ENCODE measurements at places on chromosomes 5 and 9.
A peak's percentile ranks its signal among the peaks of the same experiment; 100 is the strongest.

DNA sequence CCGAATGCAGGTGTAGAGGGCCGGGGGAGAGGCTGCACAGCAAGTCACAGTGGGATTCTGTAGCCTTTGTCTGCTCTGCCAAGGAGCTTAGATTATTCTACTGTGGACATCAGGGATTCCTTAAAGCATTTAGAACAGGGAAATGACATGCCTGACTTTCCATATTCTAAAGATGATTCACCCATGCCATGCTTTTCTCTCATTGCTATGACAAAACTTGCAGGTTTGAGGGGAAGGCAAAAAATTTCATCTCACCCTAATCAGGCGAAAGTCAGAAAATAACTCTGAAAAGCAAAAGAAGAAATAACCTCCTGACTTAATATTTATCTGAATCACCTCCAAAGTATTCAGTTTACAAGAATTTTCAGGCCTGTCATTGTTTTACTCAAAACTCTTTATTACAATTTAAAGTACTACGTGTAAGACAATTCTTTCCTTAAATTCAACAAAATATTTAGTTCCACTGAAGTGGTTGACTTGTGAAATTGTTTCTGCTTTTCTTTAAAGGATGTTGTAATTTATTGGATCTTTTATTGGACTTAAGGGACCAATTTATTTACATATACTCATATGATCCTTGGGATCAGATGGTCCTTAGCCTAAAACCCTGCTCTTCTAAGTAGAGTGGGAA is 30.0 kb upstream of the GAS1 start:
- DNase-seq: no peak

- DNase-seq: peak; percentile 40
These were observed 60.8 kb downstream of the SEMA4D start for GRCh38 chr9:89436963-89437625.

- DNase-seq: no peak
These were observed 36.0 kb upstream of the BARHL1 start for GRCh38 chr9:132546148-132547051.

DNA sequence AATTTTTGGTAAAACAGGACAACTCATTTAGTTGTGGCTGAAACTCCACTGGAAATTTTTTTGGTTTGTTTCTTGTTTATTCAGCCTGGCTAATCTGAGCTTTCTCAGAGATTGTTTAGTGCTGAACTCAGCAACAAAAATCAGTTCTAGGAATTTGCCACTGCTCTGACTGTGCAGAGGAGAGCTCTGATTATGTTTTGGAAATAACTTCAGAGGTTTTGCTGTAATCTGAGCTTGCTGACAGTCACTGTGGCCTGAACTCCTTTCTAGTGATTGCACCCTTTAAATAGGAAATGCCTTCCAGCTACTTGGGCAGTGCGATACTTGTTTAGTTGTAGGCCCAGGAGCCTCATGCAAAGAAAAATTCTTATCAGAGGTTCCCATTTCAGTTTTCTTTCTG is 60.2 kb downstream of the OSTF1 start:
- DNase-seq: no peak

DNA sequence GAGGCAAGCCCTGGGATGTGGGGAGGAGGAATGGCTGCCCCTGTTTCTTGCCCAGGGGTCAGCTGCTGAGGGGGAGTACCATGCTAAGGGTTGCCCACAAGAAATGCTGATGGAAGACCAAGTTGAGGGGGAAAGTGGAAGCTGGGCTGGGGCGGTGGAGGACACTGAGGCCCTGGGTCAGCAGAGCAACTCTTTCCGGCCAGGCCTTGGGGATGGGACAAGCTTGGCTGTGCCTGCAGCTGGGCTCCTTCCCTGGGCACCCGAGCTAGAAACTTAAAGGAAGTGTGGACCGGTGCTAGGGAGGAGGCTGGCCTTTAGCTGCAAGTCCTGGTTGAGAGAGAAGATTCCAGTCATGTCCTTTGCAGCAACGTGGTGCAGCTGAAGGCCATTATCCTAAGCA is 22.7 kb downstream of the CSF1R start:
- no peak for DNase-seq

DNA sequence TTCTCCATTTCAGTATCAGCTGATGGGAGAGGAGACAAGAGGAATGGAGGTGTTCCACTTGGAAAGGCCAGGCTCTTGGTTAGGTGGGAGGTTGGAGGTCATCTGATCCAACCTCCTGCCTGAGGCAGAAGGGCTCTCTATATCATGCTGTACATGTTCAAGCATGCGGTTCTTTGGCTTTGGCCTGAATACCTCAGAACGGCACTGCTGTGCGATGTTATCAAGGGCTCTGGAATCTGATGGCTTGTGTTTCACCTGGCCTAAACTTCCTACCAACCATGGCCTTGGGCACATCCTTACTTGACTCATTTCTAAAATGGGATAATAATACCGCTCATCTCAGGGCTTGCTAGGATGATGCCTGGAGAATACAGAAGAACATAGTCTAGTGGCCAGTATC is 90.1 kb upstream of the FAM169A start:
- no peak for DNase-seq

- DNase-seq: peak; percentile 57
These were observed 24.3 kb upstream of the POMT1 start for GRCh38 chr9:131478421-131478868.

DNA sequence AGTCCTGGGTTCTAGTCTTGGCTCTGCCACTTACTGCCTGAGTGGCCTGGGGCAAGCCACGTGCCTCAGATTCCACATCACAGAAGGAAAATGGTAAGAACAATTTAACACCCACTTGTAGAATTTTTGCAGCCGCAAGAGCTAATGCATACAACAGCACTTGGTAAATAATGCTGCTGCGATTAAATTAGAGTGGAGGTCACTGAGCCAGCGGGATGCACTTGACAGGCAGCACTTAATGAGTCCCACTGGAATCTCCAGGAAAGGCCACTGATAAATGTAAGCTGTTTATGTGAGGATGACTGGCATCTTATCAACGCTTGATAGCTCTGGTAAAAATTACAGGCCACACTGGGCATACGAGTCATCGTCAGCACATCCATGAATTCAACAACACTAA is 59.4 kb upstream of the UBTD2 start:
- no peak for DNase-seq

GRCh38 chr5:123976379-123977033 is 464.5 kb downstream of the CSNK1G3 start:
- no peak for DNase-seq

DNA sequence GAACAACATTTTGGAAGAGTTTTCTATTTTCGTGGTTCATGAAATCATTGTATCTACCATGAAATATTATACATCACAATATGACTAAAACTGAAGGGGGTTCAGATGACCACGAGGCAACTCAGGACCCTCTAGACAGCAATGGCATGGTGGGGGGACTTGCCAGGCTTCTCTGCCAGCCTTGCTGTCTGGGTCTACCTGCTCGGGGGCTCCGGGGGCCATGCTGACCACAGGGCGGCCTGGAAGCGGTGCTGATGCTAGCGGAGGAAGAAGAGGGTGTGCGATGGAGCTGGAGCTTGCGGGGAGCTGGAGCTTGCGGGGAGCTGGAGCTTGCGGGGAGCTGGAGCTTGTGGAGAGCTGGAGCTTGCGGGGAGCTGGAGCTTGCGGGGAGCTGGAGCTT is 89.2 kb upstream of the IRX4 start:
- no peak for DNase-seq

- DNase-seq: no peak
These were observed 347.8 kb upstream of the RGMB start for GRCh38 chr5:98425640-98426039.

DNA sequence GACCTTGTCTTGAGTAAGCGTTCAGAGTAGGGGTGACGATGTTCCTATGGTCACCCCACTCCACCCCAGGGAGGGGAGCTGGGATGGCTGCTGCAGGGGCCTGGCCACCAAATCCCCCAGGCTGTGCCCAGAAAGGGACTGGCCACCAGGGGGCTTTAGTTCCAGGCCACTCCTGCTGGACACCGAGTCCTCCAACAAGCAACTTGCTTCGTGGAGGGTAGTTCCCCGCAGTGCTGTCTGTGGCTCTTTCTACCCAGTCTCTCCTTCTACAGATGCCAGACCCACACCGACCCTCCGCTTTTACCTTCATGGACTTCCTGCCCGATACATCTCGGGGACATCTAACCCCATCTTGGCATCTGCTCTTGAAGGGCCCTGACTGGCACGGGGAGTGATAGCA is 35.7 kb upstream of the GABRP start:
- no peak for DNase-seq

- DNase-seq: no peak
These were observed 235.9 kb downstream of the DOCK8 start for GRCh38 chr9:450561-450960.

GRCh38 chr9:113920872-113921271 is 44.8 kb downstream of the ZNF618 start:
- no peak for DNase-seq
